ENCODE measurements at places on chromosomes 3 and 15.

GRCh38 chr15:99978426-99978825 is 245.2 kb upstream of the LYSMD4 start:
- DNase-seq = no peak

- no peak for DNase-seq
Measured at GRCh38 chr3:168863561-168863960, 767.8 kb upstream of the GOLIM4 start.

DNA sequence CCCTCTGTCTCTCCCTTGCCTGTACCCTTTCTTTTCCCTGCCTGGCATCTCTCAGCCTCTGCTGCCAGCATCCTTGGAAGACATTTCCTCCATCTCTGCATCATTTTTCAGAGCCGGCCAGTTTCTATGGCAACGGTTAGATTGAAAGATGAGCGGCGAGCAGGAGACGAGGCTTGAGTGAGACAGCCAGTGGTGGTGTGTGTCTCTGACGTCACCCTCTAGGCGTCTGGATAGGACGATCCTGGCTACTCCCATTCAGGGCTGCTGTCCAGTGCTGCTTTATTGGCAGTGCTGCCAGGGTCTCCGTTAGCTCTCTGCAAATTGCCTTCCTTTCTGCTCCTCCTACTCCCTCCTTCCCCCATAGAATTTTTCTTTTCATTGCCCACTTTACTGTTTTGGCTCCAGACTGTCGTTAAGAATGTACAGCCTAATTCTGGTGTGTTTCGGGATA is 57.9 kb downstream of the TRAK1 start:
- DNase-seq = no peak

- DNase-seq = no peak
Measured at GRCh38 chr3:65748326-65748725, 290.4 kb downstream of the MAGI1 start.

DNA sequence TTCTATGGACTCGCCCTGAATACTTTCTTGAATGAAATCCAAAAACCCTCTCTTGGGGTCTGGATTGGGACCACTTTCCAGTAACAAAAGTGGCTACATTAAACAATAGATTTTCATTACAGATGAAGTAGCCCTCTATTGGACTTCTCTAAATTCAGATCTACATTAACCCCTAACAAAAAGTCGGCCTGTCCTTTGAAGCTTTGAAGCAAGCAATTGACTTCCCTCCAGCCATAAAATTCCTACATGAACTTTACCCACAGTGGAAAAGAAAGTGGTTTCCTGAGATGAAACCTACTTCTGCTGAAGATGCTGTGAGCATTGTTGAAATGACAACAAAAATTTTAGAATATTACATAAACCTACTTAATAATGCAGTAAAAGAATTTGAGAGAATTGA is 967.1 kb upstream of the ROBO1 start:
- no peak for DNase-seq

- peak; percentile 66 for DNase-seq
Measured at GRCh38 chr15:75606711-75607699, 18.5 kb downstream of the SNUPN start.

- no peak for DNase-seq
Measured at GRCh38 chr3:12759097-12759679, at the start of gene TMEM40. Gene TMEM40 (minus strand): TSS chr3:12759259. CDS start chr3:12749832, 9,427 bp downstream.

DNA sequence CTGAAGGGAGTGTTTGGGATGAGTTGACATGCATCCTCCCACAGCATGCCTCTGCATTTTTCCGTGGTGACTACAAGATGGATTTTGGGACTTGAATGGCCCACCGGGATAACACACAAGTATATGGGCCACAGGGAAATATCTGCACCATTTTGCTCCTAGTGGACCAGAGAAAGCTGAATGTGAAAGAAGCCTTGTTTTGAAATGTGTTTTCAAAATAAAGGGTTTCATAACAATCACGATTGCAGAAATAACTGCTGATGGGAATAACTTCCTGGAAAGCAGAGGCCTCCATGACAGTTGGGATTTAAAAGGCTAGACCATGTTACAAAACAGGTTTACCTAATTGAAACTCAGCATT is 77.5 kb upstream of the PRR23C start:
- no peak for DNase-seq

DNA sequence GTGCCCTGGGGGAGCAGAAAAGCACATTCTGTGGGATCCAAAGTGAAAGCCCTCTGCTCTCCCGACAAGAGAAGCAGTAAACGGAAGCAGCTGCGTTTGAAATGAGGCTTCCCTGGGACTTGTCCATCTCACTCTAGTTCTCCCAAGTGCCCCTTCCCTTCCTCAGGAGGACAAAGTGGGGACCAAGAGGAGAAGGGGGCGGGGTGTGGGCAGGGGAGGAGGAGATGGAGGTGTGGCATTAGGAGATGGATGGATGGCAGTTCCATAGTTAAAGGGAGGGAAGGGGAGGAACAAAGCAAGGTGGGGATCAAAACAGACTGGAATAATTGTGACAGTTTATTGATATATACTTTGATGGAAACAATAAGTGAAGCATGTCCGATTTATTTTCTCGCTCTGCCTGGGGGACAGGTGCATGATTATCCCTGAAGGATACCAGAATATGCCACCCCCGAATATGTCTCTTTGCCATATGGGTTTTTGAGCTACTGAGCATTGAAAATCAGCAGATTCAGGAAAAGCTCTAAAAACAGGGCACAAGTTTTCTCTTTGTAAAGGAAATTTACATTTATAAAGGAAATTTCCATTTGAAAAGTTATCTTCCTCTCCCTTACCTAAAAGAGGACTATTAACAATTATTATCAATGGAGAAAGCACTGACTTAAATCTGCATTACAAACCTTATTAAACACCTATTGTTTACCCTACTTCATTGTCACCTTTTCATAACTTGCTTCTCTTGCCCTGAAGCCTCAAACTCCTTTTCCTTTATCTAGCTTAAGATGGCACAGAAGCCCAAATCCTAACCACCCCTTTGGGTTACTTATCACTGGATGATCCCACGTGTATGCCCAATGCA is 58.9 kb upstream of the DAZL start:
- DNase-seq = no peak

DNA sequence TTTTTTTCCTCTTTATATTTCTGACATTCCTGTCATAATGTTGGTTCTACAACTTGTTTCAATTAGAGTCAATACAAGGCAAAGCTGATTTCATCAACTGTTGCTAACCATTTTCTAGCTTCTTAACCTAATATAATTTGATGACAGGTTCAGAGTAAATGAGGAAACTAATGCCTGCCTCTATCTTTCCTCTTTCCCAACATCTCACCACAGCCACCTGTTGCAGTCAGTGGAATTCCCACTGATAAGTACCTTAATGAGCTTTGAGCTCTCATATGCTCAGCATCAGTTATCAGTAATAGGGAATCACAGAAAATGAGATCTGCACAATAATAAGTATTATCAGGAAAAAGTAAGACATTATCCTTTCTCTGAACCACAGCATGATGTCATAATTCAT is 241.9 kb downstream of the MEIS2 start:
- DNase-seq = no peak

- DNase-seq = no peak
Measured at GRCh38 chr3:39013289-39013688, 38.5 kb downstream of the SCN11A start.

DNA sequence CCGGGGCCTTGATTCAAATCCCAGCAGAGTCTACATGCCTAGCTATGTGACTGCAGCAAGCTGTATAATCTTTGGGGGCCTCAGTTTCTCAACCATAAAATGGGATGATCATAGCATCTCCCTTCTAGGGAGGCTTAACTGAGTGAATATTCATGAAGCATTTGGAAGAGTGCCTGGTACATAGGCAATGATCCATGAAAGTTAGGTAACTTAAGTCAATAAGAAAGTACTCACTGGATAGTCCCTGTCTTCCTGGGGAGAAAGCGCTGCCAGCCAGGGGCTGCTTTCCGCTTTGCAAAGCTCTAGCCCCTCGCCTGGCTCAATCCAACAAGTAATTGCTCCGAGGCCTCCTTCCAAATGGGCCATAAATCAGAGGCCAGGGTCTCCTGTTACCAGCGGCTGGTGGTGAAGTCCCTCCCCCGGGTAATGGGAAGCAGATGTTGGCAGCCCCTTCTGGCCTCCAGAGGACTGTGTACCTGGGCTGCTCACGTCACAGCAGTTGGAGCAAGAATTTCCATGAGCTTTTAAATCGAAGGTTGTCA is 521.9 kb upstream of the PROK2 start:
- no peak for DNase-seq

GRCh38 chr3:54859184-54859583 is 68.7 kb downstream of the LRTM1 start:
- DNase-seq = no peak

GRCh38 chr3:71101014-71101413 is 482.5 kb downstream of the FOXP1 start:
- no peak for DNase-seq

GRCh38 chr3:87997298-87997697 is 61.5 kb downstream of the CGGBP1 start:
- peak; percentile 49 for DNase-seq

- DNase-seq = no peak
Measured at GRCh38 chr15:59244337-59244736, 37.7 kb downstream of the LDHAL6B start.

DNA sequence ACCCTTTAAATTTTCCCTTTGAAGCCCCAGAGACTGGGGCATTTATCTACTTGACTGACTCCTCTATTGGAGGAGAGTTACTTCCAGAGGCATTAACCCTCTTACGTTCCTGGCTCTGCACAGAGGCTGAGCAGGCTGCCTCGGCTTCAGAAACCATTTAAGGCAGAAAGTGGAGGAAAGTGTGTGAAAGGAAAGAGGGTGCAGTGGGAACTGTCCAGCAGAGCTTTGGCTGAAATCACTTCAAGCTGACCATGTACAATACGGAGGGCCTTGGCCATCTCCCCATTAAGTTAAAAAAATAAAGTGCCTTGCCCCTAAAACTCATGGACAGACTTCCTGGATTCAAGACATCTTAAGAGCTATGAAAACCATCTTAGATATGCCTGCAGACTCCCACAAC is 238.7 kb downstream of the SV2B start:
- peak; percentile 51 for DNase-seq

DNA sequence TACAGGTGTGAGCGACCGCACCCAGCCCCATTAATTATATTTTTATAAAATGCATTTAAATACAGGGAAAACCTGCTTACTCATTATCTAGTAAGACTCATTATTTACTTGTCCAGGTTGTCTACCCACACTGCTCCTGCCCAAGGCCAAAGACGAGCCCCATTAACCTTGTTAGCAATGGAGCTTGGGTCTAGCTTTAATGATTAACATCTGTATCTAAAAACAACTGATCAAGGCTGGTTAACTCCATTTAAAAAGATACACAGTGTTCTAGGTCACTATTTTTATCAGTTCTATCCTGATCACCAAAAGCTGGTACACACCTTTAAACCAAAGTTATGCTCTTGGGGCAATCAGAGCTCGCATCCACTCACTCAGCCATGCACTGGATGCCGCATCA is 10.4 kb upstream of the NCKIPSD start:
- no peak for DNase-seq

DNA sequence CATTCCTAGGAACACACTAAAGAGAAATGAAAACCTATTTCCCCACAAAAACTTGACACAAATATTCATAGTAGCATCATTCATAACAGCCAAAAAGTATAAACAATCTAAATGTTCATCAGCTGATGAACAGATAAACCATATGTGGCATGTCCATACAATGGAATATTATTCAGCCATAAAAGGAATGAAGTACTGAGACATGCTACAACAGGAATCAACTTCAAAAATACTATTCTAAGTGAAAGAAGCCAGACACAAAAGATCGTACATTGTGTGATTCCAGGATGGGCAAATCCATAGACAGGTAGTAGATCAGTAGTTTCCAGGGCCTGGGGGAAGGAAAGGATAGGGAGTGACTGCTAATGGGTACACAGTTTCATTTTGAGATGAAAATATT is 118.0 kb downstream of the GSK3B start:
- no peak for DNase-seq

- DNase-seq = peak; percentile 66
Measured at GRCh38 chr15:59691194-59691805, 2.2 kb upstream of the BNIP2 start.

All from activated naive CD4-positive, alpha-beta T cell treated with anti-CD3 and anti-CD28 coated beads, Interleukin-2, amount 10 ng/mL, durations not matched to agents 7 days and 5 days (primary cell).